ENCODE measurements at places on chromosomes 5 and 9.

- no peak for DNase-seq
Observed at GRCh38 chr5:74589204-74590056, 51.1 kb downstream of the ENC1 start.

DNA sequence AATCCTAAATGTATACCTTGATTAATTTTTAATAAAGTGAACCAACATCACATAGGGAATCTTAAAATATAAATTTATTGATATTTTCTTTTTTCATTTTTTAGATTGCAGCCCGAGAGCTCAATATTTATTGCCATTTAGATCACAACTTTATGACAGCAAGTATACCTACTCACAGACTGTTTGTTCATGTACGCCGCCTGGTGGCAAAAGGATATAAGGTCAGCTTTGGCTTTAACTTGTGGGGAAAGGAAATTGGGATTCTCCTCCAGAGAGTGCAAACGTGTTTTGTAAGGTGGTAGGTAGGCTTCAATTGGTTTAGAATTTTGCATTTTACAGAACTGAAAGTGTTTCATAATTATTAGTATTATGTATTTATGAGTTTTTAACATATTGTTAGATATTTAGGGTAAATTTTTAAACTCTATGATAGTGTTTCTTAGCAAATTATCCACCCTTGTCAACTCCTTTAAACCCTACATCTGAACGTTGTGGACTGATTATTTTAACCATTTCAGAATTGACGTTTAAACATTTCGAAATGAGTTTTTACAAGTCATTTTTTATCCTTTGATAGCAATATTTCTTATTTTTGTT, 17.5 kb upstream of the DHFR start:
- DNase-seq: no peak

DNA sequence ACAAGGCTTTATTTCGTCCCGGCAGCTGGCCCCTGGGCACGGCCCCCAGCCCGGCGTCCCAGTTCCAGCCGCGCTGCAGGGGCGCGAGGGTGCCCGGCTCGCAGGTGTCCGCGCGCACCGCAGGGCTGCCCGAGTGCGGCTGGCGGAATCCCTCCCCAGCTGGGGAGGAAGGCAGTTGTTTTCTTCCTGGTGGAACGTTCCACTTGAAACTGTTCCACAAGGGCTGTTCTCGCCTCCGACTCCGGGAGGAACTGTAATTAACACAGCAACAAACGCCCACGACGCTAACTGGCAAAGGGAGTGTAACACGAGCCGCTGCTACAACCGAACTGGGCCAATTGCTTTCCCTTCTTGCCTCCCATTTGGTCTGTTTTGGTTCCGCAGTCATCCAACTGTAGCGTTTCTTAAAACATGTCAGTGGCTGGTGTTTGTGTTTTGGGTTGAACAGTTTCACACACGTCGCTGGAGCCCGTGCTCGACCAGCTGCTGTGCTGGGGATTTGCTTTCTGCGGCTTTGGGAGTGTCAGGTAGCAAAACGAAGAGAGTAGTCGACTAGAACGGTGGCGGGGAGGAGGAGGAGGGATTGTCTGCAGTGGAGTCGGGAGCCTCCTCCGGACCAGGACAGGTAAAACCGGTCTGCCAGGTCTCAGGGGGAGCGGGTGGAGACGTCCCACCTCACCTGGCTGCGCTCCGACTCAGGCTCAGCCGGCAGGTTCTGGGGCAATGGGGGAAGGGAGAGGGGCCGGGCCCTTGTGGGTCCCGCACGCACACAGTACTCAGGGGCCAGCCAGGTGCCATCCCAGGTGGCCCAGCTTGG, 131.6 kb upstream of the NIPBL start:
- DNase-seq: no peak

DNA sequence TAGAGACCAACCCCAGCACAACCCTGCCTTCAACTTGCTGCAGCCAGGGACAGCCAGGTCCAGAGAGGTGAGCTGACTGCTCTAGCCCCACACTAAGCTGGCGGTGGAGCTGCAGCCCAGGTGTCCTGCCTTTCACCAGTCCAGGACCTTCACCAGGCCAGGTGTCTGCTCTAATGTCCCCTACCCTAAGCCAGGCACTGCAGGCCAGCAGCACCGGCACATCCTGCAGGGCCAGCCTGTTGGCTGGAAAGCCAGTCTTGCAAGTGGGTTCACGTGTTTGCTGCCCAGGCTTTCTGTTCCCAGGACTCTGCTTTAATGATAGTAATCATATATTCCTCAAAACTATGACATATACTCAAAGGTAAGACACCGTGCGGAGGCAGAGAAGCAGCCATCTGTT, 5.5 kb downstream of the SHC3 start:
- DNase-seq: no peak

DNA sequence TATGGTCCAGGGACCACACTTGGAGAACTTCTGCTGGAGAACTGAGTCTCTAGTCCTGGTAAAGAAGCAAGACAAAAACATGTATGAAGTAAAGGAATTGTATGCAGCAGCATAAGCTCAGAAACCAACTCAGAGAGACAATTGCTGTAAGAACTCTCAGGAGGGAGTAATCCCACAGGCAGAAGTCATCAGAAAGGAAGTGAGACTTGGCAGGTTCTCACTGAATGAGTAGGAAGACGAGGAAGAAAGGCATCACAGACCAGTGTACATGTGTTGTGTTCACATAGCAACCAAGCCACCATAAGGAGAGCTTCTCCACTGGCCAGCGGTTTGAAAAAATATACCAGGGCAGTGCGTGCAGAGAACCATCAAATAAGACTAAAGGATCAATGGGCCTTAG, 57.9 kb upstream of the FST start:
- no peak for DNase-seq

DNA sequence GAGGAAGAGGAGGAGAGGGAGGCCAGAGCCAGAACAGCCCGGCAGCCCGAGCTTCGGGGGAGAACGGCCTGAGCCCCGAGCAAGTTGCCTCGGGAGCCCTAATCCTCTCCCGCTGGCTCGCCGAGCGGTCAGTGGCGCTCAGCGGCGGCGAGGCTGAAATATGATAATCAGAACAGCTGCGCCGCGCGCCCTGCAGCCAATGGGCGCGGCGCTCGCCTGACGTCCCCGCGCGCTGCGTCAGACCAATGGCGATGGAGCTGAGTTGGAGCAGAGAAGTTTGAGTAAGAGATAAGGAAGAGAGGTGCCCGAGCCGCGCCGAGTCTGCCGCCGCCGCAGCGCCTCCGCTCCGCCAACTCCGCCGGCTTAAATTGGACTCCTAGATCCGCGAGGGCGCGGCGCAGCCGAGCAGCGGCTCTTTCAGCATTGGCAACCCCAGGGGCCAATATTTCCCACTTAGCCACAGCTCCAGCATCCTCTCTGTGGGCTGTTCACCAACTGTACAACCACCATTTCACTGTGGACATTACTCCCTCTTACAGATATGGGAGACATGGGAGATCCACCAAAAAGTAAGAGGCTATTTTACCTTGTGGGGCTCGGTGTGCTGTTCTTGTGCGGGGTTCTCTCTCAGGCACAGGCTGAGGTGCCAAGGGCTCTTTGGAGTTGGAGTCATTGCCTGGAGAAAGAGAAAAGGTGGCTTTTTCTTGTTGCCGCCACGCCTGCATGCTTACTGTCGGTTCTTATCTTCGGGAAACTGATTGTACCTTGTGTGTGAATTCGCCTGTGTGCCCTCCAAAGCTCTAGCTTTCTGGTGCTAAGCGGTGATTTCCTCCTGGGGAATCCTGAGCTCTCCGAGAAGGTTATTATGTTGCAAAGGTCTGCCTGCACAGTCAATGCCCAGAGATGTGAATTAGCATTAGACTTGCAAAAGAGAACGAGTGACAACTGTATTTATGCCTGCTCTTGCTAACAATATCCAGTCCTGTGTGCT, at the start of gene ISL1:
TSS of gene ISL1 (plus strand) at position 318 of the 991 bp plus-strand sequence. CDS start at position 542, 224 bp downstream.
- no peak for DNase-seq

GRCh38 chr5:9562141-9562540, 16.3 kb upstream of the SEMA5A start:
- DNase-seq: no peak

DNA sequence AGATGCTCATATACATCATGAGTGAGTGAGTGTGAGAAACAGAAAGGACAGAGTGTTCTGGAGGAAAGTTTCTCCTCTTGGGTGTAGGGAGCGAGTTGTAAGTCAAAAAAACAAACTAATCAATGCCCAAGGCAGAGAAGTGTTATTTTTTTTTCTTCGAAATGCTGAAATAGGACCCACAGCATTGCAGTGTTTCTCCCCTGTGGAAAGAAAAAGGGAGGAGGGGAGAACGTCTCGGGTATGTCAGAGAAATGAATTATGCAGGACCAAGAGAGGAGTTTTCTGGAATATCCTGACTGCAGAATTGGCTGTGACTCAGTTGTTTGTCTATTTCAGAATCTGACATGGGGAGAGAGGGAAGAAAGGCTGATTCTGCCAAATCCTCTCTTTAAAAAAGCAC, 337.9 kb upstream of the RFX3 start:
- DNase-seq: no peak
